ENCODE measurements at places on chromosomes 1 and 21. TPM values are rescaled to one million over a fixed set of nuclear protein-coding genes. Genes with fewer than 3 reads are reported as not detected.

GRCh38 chr1:19124273-19124672, 85.8 kb downstream of the UBR4 start:
- DNase-seq = no peak

The KCNQ4 gene
- total RNA-seq = 3.8 TPM

GRCh38 chr1:50106095-50106761, 2.5 kb upstream of the ELAVL4 start:
- DNase-seq = no peak

DNA sequence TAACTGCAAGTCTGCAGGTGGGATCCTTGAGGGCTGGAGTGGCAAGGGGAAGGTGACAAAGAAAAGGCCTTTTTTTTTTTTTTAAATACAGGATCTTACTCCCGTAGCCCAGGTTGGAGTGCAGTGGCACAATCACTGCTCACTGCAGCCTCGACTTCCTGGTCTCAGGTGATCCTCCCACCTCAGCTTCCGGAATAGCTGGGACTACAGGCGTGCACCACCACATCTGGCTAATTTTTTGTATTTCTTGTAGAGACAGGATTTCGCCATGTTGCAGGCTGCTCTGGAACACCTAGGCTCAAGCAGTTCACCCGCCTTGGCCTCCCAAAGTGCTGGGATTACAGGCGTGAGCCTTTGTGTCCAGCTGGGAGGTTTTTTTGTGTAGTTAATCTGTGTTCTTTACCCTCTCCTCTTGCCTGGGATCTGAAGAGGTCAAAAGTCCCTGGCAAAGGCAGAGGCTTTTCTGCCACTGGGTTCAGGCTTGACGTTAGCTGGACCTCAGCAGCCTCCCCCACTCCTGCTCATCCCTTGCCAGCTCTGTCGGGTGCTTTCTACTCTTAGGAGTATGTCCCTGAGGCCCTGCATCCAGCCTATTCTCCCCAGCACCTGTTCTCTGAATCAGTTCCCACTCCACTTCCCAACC, 5.2 kb downstream of the IL6R start:
- DNase-seq = no peak

The AMY1B gene
- total RNA-seq = not detected

DNA sequence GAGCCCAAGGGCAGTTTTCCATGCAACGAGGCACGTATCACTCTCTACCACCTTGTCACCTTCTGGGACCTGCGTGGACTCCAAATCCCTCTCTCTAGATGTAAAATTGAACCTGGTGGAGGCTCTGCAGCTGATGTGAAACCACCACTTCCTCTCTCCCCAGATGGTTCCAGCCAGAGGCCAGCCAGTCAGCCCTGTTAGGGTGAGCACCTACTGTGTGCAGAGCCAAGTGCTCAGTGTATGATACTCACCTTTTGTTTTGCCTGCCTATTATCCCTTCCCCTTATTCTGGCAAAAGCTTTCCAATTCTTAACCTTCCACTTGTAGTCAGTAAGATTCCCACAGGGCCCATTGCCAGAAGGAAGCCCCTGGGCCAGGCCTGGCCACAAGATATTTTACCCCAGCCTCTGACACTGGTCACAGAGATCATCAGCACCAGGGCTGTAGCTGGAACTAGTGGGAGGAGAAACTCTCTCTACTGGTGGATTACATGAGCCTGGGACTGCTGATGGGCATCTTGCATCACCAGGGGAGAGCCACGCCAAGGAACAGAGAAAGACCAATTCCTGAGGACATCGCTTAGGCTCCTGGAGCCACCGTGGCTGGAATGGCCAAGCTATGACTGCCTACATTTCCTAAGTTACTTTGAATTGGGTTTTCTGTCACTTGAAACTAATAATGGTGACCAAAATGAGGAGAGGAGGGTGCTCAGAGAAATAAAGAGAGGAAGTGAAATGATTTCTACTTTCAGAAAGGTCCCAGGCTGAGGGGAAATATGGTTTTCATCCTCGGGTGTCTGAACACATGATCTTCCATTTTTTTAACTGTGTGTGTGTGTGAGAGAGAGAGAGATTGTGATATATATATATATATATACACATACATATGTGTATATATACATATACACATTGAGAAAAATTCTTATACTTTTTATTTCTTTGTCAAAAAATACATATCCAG, 26.6 kb upstream of the RD3 start:
- no peak for DNase-seq

DNA sequence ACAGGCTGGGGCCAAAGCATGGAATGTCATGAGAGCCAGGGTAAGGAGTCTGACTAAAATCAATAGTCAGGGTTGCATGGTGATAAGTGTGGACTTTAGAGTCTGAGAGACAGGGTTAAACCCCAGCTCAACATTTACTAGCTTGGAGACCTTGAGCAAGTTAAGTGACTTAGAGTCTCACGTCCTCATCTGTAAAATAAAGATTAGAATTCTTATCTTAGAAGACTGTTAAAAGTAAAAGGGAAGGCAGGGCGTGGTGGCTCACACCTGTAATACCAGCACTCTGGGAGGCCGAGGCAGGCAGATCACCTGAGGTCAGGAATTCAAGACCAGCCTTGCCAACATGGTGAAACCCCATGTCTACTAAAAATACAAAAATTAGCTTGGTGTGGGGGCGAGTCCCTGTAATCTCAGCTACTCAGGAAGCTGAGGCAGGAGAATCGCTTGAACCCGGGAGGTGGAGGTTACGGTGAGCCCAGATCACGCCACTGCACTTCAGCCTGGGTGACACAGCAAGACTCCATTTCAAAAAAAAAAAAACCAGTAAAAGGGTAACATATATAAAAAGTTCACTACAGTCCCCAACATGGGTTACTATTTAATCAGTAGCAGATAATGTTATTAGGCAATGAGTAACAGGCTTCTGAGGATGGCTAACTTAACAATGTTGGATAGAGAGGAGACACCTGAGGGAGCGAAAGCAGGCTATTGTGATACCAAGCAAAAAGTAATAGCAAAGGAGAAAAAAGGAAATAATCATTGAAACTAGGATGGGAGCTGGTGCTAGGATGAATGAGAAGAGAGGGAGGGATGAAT, 20.8 kb downstream of the TMCO1 start:
- DNase-seq = no peak

GRCh38 chr1:214446772-214447556, 104.4 kb downstream of the PTPN14 start:
- DNase-seq = no peak

GRCh38 chr1:210920258-210920657, 213.7 kb downstream of the KCNH1 start:
- DNase-seq = no peak

DNA sequence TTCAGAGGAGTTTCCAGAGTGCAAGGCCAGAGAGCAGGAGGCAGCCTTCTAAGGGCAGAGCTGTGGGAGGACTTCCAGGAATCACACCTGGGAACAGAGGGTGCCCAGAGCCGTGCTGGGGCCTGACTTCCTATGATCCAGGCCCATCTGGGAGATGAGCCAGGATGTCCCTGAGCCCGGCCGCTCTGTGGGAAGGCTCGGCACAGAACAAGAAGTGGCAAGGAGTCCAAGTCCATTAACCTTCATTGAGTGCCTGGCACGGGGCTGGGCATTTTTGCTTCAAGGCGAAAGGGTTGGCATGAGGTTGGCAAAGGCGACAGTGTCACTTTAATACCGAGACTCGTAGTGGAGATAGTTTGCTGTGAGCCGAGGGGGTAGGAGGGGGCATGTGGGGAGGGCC, 18.2 kb downstream of the TMEM201 start:
- DNase-seq = peak; percentile 55
